ENCODE measurements at places on chromosomes 12 and 14.

GRCh38 chr12:105382771-105383622 is 52.5 kb downstream of the C12orf75 start:
- no peak for DNase-seq

DNA sequence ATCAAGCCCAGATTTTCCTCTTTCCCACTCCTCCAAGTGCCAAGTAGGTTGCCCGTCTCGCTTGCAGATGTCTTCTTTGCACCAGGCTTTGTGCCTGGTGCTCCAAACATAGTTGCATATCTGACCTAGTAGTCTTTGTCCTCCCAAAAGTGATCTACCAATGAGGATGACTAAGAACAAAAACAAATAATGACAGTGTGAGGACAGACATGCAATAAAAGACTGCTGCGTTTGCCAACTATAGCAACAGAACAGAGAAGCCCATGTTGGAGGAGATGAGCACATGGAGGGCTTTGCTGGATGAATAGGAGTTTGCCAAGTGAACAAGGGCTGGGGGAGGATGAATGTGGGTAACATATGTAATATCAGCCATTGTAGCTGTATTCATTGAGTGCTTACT is 15.6 kb downstream of the DTX1 start:
- no peak for DNase-seq

- DNase-seq: no peak
Observed at GRCh38 chr12:15842108-15842507, 40.1 kb upstream of the STRAP start.

DNA sequence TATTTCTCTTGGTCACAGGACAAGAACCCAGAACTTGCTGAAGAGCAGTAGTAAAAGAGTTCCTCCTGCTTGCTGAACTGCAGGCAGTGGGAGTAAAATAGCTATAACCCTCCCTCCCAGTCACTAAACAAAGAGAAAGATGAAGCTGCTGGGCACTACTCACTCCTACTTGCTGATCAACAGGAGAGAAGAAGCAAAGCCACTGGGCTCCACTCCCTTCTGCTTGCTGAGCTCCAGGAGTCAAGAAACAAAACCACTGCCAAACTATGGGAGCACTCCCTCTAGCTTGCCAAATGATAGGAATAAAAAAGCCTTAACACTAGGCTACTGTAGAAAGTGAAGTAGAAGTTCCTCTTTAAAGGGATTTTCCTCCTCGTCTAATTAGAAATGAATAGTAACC is 155.3 kb downstream of the RASSF9 start:
- no peak for DNase-seq

DNA sequence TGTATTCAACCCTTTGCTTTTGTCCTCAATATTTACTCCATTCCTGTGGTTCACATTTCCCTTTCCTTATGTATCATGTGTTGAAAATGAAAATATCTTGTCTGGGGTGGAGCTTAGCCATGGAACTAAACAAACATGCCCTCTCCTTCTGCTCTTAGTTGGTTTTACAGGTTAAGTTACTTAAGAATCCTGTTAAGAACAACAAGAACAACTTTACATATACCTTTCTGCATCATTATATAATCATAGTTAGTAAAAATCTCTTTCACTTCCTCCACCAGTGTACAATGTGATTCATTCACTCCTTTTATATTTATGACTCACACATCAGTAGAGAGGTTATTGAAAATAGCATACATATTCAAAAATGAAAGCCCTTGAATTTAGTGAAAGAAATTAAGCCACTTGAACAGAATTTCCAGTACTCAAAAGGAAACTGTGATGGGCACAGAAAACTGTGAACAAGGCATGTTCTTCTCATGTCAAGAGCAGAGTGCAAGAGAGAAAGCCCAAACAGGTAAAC is 307.7 kb downstream of the CCDC91 start:
- DNase-seq: no peak

DNA sequence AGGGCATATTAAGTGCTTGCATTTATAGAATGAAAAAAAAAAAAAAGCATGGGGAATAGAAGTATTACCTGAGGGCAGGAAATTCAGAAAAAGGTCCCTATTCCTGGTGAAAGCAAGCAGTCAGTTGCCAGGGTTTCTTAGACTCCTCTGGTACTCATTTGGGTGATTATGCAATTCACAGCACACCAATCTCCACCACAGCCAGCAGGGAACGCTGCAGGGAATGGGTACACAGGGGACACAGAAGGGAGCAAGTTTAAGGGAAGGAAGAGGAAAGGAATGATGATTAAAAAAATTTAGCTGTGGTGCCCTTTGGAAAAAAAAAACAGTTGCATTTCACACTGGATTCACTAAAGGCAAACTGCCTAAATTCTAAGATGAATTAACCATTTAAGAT is 14.2 kb downstream of the BLTP3B start:
- no peak for DNase-seq

DNA sequence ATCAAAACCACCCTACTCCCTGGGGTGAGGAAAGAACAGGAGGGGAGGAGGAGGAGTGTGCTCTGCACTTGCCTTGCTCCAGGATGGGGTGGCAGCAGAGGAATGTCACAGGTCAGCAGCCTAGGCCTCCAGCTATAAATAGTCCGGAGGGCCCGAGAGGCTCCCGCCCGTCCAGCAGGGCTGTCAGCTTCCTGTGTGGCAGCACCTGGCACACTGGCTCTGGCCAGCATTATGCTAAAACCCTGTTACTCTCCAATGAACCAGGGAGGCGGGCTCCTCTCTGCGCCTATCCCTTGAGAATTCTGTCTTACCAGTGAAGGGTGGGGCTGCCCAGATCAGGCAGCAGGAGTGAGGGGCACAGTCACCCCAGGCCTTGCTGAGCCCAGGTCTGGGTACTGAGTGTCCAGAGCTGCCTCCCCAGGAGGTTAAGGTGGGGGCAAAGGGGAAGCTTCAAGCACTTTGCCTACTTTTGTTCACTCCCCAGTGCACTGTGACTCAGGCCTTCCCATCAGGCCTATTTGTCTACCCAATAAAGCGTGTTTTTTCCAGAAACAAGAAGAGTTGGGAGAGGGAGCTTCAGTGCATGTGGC is 1.2 kb upstream of the COX14 start:
- no peak for DNase-seq

- DNase-seq: no peak
Observed at GRCh38 chr12:48185181-48185919, 1.9 kb downstream of the CCDC184 start.

DNA sequence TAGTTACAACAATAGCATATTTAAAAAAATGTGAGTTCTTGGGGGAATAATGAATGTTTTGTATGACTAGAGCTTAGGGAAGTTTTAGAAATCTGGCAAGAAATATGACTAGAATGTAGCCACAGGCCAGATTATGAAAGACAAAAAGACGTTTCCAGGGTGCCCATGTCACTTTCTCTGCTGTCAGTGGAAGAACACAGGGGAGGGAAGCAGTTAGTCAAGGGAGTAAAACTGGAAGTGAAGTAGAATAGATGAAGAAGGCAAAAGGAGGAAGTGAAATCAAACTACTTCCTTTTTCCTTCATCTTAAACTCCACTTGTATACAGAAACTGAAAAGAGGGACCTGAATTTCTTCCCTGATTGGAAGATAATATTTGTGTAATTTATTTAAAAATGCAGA is 81.2 kb upstream of the ATP2B1 start:
- DNase-seq: no peak

DNA sequence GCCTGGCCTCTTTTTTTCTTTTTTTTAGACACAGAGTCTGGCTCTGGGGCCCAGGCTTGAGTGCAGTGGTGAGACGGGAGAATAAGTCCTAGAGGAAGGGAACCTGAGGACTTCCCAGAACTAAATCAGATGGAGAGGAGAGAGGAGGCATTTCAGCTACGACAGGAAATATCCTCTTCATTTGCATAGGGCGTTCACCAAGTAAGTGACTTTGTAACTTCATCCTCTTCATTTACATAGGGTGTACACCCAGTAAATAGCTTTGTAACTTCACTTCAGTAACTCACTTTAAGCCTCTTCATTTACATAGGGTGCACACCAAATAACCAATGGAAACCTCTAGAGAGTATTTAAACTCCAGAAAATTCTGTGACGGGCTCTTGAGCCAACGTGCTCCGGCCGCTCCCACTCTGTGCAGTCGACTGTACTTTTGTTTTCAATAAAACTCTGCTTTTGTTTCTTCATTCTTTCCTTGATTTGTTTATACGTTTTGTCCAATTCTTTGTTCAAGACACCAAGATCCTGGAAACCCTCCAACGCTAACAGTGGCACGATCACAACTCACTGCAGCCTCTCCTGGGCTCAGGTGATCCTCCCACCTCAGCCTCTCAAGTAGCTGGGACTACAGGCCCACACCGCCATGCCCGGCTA is 21.4 kb upstream of the ANKRD9 start:
- no peak for DNase-seq

DNA sequence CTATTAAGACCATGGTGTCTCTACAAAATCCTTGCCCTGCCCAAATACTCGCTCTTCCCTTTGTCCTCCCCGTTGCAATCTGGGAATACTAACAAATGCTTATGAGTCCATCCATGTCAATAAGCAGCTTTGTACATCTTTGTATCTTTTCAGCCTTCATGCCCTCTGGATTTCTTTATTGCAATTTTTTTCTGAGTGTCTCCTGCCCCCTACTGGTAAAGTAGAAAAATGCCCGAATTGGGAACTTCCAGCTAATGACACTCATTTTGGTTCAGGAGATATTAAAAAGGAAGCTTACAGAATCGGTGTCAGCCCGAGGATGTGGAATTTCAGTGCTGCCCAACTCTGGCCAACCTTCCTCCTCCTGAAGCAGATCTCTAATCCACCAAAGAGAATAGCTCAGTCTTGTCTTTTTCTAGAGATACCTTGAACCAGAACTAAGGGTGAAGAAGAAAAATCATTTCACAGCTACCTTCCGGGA is 46.0 kb downstream of the SH2B3 start:
- no peak for DNase-seq

DNA sequence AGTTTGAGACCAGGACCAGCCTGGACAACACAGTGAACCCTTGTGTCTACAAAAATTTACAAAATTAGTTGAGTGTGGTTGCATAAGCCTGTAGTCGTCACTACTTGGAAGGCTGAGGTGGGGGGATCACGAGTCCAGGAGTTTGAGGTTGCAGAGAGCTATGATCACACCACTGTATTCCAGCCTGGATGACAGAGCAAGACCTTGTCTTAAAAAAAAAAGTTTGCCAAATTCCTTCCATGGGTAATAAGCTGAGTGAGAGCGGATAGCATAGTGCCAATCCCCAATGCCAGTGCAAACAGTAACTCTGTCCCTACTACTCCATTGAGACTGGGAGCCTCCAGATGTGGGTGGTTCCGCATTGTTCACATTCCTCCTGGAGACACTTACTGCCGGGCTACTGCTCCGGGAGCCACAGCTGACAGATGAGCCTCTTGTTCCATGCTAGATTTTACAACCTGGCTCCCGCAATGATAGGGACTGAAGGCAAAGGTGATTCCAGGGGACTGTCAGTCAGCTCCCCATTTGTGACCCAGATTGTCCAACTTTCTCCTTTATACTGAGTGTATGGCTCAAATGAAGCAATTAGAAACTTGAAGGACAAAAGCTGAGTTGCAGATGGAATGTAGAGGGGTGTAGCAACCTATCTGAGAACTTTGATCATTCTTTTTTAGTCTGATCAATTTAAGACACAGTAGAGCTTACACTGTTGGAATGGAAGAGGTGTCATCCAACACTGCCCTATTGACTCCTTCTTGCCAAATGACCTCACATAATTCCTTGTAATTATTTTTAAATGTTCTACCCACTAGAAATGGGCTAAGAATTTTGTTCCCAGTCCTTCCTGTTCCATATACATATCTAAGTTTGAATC is 13.4 kb upstream of the FRMD6 start:
- no peak for DNase-seq

DNA sequence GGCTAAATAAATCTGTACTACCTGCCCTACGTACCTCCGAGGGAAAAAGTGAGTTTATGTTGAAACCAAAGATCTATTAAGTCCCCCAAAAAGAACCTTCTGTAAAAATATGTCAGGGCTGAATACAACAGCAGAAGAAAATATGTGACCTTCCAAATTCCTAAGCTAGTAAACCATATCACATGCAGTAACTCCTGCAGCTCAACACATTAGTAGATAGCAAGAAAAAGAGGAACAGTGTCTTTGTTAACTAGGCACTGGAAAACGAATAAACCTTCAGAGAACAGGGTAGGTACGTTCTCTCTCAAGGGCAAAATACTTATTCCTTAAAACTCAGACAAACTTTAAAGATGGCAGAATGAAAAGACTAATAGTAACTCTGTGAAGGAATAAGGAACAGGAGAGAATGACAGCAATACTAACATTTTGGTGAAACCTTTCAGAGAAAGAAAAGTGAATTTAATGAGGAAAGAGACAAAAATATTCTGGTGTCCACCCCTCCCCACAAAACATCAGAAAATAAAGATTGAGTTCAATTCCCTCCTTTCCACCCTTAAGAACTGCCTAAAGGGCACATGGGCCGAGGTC is 18.0 kb downstream of the CBX5 start:
- no peak for DNase-seq

DNA sequence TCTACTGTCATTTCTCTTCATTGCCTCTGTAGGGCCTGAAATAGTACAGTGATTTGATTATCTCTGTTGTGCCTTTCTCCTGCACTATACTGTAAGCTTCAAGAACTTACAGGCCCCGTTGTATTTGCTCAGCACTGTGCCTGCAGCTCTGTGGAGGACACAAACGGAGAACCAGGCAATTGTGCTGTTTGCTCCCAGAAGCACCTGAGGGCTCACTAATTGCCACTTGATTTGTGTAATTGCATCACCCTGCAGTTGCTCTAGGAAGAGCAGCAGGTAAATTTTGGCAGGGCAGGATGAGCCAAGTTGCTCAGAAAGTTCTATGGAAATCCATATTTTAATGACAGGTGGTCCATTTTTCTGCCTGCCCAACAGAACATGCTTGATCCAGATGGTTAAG is 11.6 kb upstream of the KRT82 start:
- no peak for DNase-seq

GRCh38 chr12:132028111-132028510 is 78.4 kb downstream of the EP400 start:
- DNase-seq: no peak

- no peak for DNase-seq
Observed at GRCh38 chr12:113852695-113853490, 113.2 kb downstream of the RBM19 start.

- DNase-seq: peak; percentile 60
Observed at GRCh38 chr14:32077081-32078022, at the start of gene ARHGAP5. Gene ARHGAP5, plus strand, starts transcription at chr14:32077304. Its CDS starts 13,366 bp downstream, at chr14:32090670.

GRCh38 chr14:99552021-99552553 is 51.9 kb downstream of the CCDC85C start:
- DNase-seq: no peak

GRCh38 chr12:113778432-113779132 is 187.5 kb downstream of the RBM19 start:
- DNase-seq: no peak

GRCh38 chr12:46560089-46560488 is 187.5 kb upstream of the SLC38A2 start:
- no peak for DNase-seq

DNA sequence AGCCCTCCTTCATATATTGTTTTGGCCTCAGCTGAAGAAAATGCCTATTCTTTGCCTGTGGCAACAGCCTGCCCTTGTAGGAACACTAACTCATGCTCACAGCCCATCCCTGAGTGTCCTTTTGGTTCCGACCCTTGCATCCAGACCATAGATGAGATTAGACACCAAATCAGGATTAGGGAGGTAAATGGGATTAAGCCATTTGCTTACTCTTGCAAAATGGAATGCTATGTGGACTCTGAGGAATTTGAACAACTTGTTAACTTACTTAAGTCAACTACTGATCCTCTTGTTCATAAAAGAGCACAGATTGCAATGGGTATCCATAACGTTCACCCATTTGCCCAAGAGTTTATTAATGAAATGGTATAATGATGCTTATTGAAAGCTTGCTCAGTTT is 27.3 kb downstream of the TSHR start:
- DNase-seq: no peak

- no peak for DNase-seq
Observed at GRCh38 chr14:38882533-38882932, 220.5 kb downstream of the SEC23A start.

- DNase-seq: no peak
Observed at GRCh38 chr12:55762646-55763045, 19.7 kb downstream of the GDF11 start.
